Fibroblast of mammary gland (primary cell): ENCODE measurements at places on chromosomes 7 and 10.

GRCh38 chr10:95333997-95334804 lies 43.4 kb upstream of the PDLIM1 start:
- DNase-seq: peak; percentile 94

GRCh38 chr10:78655979-78656378 lies 412.8 kb upstream of the ZMIZ1 start:
- peak; percentile 11 for DNase-seq

DNA sequence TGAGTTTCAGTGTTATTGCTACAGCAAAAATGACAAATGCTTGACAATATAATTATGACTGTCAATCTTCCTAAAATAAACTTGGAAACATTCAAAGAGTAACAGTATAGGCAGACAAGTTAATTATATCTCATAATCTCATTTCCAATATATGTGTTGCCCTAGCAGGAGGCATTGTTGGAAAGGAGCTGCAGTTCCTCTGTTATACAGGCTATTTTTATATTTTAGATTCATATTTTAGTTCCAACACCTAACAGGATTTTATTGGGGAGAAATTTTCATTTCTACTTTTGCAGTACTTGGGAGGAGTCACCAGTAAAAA lies 19.3 kb downstream of the VOPP1 start:
- DNase-seq: no peak

GRCh38 chr10:90751107-90751997 lies 106.5 kb downstream of the HTR7 start:
- peak; percentile 48 for DNase-seq

GRCh38 chr10:106032450-106033002 lies 1132.0 kb downstream of the SORCS1 start:
- no peak for DNase-seq

- no peak for DNase-seq
Observed at GRCh38 chr10:23338886-23339285, 5.7 kb downstream of the C10orf67 start.

- DNase-seq: no peak
Observed at GRCh38 chr10:124512040-124512428, 50.4 kb downstream of the LHPP start.

- peak; percentile 13 for DNase-seq
Observed at GRCh38 chr10:14282276-14282675, 48.4 kb downstream of the FRMD4A start.

DNA sequence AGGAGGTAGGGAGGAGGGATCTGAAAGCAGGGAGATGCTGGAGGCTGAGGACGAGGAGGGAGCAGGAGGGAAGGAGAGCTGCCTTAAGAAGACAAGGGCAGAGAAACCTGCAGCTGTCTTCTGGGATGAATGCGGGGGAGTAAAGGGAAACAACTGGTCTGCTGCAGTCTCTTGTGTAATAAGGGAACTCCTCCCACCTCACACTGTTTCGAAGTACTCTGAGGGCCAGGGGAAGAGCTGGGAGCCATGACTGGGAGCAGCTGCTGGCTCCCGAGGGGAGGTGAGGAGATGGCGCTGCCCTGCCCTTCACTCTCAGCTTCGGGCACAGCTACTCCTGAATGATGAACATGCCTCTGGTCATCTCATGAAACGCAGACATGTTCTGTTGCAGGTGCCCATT lies 65.1 kb downstream of the CLEC2L start:
- DNase-seq: peak; percentile 80

DNA sequence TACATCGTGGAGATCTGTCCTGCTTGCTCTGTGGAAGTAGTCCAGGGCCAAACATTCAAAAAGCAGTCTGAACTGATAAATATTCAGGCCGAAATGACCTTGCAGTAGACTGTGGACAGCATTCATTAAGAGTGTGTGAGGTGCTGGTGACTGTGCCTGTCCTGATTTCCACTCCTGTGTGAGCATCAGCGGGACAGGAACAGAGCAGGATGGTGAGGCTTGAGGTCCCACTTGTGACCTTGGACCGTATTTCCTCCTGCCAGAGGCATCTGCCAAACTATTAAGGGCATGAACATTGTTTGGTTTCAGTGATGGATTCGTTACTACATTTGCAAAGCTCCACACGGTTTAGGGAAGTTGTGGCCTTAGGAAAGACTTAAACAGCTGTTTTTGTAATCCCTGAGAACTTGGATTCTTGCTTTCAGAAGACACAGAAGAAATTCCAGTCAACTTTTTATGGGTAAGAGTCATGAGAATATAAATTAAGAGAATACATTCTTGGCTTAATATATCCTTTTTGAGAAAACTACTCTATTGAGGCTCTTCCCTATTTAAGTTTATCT lies 32.8 kb downstream of the CCNY start:
- DNase-seq: no peak

- DNase-seq: peak; percentile 59
Observed at GRCh38 chr7:128431221-128431620, 21.4 kb upstream of the IMPDH1 start.

GRCh38 chr10:34811126-34811967 lies 3.7 kb downstream of the PARD3 start:
- DNase-seq: no peak

GRCh38 chr10:11447586-11447985 lies 163.9 kb downstream of the USP6NL start:
- DNase-seq: no peak

DNA sequence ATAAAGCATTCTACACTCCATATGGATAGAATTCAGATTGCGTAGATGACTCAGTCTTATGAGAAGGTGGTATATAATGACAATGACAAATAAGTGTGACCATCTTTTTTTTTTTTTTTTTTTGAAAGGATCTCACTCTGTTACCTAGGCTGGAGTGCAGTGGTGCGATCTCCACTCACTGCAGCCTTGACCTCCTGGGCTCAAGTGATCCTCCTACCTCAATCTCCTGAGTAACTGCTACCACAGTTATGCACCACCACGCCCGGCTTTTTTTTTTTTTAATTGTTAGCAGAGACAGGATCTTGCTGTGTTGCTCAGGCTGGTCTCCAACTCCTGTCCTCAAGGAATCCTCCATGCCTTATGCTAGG lies 43.2 kb upstream of the NRP1 start:
- DNase-seq: peak; percentile 88

GRCh38 chr7:94240902-94241301 lies 153.8 kb upstream of the COL1A2 start:
- no peak for DNase-seq

DNA sequence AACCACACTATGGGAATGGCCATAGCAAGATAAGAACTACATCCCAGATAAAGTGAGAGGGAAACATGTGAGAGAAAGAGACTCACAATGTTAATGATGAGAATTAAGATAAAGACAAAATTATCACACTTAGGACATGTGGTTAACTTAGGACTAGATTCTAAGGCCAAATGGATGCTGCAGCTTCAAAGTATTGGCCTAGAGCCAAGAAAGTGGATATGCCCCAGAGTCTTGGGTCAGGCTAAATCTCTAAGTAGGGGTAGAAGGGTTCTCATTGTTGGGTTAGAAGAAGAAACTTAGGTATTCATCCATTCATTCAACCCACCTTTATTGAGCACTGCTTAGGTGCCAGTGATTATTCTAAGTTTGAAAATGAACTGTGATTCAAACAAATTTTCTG lies 818.0 kb downstream of the PHTF2 start:
- no peak for DNase-seq

DNA sequence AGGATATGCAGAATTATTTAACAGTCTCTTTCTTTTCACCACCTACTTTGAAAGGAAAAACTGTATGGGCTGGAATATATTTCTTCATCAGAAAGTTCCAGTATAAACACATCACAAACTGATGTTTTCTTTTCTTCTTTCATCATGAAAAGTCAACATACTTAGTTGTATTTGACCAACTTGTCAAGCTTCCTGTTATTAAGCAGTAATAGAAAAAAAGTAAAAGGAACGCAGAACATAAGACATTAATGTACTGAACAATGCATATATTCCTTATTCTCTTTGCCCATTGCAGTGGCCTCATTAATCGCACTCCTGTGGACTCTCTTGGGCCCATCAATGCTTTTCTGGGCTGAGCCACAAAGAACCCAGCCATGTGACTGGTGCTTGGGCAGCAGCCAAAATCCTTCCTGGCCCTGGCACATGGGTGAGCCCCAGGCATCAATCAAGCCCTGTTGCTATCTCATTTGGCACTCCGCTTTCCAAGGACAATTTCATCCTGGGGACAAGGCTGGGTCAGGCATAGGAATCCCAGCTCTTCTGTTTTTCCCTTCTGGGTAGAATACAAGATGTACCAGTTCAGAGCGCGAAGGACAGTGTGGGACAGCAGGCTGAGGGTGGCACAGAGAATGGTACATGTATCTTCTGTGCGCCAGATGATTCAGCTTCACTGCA lies 42.3 kb downstream of the RHOBTB1 start:
- no peak for DNase-seq

DNA sequence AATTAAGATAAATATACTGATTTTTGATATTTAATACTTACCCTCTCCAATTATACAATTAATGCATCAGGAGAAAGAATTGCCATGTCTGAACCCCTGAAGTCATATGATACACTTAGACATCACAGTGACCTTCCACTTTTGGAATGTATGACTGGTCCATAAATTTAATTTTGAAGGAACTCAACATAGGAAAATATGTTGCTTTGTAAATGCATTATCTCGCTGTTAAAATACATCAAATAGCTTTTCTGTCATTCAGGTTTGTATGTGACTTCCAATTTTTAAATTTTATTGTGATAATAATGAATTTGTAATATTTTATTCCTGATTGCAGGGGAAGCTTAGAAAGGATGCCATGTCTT lies 631.9 kb upstream of the ANKRD30A start:
- peak; percentile 77 for DNase-seq

DNA sequence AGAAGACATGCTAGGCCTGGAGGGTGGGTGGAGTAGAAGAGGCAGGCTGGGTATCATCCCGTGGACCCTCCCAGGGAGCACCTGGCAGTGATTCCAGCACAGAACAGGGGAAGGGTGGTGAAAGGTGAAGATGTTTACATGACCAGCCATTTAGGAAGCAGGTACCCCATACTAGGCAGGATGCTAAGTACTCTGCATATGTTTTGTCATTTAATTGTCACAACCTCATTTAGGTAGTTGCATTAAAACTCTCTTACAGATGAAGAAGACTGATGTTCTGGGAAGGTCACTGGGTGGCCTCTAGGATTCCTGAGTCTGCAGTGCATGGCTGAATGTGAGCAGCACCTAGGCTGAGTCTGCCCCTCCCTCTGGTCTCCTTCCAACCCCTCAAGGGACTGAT lies 15.2 kb downstream of the ITPRIP start:
- DNase-seq: no peak

DNA sequence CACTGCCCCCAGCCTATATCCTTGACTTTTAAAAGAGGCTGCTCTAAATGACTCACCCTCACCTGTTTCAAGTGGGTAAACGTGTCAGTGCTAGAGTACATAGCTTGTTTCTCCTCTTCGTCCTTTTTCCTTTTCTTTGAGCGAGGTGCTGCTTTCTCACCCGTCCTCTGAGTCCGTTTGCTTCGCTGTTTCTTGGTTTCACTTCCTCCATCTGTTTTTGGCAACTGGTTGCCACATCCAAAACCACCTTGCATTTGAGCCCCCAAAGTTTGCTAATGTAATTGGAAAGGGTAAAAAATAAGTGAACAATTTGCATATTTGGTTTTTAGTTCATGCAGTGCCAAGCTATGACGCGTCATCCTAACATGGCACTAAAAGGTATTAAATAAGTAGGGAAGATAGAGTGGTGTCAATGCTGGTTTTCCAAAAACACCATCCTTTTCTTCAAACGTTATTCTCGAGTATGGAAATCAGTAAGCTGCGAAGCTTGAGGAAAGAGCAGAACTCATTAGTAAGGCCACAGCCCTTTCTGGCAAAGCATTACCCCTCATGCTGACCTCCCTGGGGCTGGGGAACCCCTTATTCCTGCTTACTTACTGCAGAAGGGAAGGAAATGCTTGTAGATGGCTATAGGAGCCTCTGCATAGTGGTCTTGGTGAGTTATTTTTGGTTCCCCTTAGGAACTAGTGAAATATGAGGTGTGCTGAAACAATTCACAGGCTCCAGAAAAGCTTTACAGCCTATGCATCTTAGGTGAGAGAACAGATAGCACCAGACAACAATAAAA lies 133.5 kb downstream of the GALNT11 start:
- DNase-seq: no peak

DNA sequence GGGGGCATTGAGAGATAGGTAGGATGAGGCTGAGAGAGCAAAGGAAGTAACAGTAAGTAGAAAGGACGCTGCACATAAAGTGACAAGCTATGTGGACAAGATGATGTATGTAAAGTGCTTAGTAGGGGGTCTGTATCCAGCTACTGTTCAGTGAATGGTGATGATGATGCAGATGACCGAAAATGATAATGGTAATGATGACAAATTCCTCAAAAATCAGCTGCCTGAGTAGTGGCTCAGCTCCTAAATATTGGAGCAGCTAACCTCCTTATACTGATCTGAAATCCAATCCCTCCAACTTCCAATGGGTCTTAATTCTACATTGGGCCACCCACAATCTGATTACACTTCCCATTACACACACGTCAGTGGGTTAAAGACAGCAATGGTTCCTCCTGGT lies 27.1 kb upstream of the KCNMA1 start:
- no peak for DNase-seq

DNA sequence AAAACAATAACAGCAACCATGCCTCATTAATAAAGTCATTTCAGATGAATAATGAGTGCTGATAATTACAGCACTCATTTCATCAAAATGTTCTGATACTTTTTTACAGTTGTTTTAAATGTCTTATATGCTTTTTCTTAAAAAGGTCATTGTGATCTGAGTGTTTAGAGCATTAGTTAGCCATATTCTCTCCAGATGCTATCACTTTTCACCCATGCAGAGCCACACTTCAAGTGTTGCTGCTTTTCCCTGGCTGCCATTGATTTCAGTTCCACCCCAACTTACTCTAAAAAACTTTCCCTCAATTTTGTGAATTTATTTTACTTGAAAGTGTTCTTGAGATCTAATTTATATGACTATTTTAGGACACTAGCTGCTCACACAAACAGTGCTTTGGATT lies 41.8 kb downstream of the NUP205 start:
- no peak for DNase-seq

DNA sequence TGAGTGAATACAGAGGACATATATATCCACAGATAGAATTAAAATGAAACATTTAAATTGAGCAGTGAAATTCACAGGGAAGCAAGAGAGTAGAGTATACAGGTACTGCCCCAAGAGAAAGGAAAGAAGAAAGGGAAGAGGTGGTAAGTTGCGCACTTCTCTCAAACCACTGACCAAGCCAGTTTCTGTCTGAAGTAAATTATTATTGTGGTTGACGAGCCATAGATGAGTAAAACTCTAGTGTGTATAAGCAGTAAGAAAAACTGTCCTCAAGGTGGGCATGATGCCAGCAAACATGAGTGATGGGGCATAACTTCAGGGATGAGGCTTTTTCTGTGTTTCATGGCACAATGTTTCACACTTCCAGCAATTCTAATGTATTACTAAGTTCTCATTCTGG lies 4.4 kb upstream of the BET1 start:
- peak; percentile 69 for DNase-seq
